ENCODE measurements at places on chromosomes 13 and 19.

DNA sequence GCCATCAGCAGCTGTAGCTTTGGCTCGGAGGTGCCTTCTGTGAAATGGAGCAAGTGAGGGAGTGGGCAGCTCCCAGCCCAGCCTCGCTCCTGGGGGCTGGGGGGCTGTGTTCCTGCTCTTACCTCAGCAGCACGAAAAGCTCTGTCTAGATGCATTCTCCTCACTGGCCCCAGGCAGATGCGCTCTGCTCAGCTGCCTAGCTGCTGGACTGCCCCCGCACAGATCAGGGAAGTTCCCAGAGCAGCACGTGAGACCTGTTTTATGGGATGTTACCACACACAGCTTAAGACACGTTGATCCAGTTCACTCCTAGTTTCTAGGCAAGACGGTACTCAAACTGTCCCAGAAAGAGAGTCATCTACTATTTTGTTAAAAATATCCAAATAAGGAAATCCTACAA lies 13.6 kb downstream of the LCP1 start:
- no peak for DNase-seq

DNA sequence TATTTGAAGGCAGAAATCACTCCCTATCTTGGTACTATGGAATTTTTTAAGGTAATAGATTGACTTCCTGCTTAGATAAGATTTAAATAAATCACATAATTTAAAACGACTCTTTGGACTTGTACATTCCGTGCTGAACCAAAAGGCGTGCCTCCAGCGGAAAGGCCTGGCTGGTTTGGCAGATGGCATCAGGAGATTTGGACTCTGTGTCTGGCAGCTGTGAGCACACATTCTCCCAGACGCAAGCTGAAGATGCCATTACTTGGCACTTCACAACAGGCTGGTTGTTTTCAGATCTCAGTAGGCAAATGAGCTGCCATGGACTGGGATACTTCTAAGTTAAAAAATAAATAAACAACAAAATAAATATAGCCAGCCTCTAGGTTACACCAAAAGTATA lies 104.5 kb upstream of the SLC15A1 start:
- no peak for DNase-seq

GRCh38 chr13:110356362-110356761 lies 49.3 kb downstream of the COL4A2 start:
- no peak for DNase-seq

DNA sequence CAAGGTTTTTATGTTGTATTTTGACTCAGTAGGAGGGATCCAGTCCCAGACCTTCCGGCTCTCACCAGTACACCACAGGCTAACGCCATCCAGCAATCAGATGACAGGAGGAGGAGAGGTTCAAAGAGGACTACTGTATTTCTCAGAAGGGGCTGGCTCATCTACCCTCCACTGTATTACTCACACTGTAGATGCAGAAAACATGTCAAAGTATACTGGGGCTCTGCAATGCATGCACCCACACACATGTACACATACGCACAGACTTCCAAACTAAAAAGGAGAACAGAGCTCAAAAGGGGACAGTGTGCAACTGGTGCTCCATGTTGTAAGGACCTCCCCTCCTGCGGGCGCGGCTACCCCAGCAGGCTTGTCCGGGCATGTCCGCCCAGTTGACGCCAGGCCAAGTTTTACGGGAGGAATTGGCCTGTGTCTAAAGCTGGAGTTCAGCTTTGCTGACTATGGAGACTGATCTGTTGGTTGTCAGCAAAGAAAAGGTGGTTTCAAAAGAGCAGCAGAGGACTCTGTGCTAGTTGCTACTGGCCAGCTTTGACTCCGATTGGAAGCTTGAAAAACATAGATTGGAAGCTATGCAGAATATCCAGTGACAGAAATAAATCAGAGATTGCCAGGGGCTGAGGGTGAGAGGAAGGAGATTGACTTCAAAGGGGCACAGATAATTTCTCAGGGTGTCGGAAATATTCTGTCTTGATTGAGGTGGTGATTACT lies 314.2 kb downstream of the DLEU7 start:
- peak; percentile 90 for DNase-seq

Measured in colonic mucosa (tissue), 4 donors.